Stimulated activated CD8-positive, alpha-beta memory T cell treated with anti-CD3 and anti-CD28 coated beads, Interleukin-15, amount 100 ng/mL, for 48 hours (primary cell): ENCODE measurements at places on chromosomes 5 and 9.
A peak's percentile ranks its signal among the peaks of the same experiment; 100 is the strongest.

DNA sequence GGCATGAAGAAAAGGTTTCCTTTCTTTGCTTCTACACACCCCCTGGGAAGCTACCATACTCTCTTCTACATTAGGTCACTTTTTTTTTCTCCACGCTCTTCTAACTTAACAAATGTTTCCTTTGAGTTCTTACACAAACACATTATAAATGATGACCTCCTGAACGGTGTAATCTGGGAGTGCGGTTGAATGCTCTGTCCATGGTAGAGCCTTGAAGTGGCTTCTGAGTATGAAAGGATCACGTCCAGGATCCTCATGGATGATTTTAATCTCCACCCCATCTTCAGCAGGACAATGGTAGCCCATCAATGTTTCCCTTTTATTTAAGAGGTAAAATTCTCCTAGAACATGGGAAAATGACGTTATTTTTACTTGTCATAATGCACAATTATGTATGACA lies 587.3 kb downstream of the SEMA5A start:
- no peak for DNase-seq

- DNase-seq, result no peak
Measured at GRCh38 chr9:113269355-113269754, 6.0 kb downstream of the CDC26 start.

DNA sequence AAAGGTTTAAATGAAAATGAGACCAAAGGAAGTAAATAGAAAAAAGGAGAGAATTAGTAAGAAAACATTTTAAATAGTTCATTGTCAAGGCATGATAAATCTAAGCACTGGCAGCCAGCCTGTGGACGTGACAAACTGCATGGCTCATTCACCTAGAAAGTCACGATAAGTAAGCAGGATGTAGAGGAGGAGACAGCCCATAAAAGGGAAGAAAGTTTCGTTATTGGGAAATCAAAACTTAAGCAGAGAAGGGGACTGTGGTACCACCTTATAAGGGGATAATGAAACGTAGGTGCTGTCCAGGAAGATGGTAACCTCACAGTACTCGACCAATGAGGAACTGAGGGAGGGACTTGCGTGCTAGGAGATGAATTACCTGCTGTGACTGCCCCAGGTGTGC lies 494.5 kb upstream of the GRAMD2B start:
- DNase-seq, result no peak

- no peak for DNase-seq
Measured at GRCh38 chr5:165497707-165498106, 1992.3 kb downstream of the MAT2B start.

DNA sequence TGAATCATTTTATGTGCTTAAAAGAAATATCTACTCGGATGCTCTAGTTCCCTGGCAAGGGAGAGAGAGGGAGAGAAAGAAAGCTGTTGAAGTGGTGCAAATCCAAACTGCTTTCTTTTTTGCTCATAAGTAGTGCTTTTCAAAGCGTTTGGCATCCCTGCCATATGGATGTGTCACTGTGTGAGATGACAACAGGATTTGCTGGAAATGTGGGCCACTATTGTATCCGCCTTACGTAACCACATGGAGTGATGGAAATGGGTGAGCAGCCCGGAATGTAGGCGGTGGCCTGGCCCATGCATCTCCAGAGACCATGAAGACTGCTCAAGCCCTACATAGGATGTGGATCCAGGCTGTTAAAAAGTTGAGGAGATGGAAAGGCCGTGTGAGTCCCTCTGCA lies 30.8 kb downstream of the TJP2 start:
- DNase-seq, result no peak

- no peak for DNase-seq
Measured at GRCh38 chr5:107651325-107651724, 19.4 kb downstream of the EFNA5 start.

DNA sequence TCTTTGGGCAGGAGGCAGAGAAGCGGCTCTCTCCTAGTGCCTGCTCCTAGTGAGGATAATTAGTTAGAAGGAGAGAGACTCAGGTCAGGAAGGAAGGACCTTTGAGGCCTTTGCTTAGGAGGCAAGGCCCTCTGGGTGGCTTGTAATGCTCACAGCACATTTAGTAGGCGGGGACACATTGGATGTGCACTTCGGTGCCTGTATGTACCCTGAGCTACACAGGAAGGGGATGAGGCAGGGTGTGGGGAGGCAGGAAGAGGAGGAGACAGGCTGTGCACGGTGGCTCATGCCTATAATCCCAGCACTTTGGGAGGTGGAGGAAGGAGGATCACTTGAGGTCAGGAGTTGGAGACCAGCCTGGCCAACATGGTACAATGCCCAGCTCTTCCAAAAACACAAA lies 7.2 kb upstream of the LCN2 start:
- DNase-seq, result no peak

GRCh38 chr5:126917918-126918614 lies 112.3 kb downstream of the MARCHF3 start:
- DNase-seq, result no peak

DNA sequence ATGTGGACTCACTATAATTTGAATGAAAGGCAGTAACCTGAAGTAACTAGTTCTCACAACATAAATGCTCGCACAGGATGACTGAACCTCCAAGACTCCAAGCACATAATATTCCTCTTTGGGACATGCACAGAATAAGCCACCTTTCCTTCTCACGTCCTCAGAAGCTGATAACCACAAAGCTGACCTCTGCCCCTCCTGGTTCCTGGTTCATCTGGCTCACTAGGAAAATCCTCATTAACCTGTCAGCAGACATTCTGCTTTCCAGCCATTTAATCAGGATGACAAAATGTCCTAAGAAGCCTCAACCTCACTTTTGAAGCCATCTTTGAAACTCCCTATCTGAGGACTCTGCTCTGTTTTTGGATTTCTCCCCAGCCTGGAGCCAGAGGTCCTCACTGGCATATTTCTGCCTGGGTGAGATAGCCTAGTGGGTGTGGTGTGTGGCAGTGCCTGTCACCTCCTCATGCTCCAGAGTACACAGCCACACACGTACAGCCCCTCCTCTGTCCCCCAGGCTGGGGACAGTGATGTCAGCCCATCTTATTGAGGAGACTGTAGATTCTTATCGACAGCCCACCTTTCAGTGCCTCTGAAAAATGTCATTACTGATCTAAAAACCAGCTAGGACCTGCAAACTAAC lies 10.3 kb downstream of the ANKH start:
- DNase-seq, result no peak

DNA sequence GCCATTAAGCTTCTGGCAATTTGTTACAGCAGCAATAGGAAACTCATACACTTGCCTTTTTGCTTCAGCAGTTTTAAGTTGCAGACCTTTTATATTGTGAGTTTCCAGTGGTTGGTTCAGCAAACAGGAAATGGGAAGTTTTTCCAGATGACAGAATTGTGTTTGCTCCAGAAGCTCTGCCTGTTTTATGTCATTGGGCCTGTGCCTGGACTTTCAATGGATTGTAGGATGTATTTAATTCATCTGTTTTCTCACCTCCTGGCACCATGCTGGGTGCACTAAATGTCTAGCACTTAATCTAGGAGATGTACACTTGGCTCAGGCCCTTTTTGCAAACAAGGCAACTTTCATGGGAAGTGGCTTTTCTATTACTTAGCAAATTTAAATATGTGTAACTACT lies 100.4 kb upstream of the CLINT1 start:
- DNase-seq, result no peak

DNA sequence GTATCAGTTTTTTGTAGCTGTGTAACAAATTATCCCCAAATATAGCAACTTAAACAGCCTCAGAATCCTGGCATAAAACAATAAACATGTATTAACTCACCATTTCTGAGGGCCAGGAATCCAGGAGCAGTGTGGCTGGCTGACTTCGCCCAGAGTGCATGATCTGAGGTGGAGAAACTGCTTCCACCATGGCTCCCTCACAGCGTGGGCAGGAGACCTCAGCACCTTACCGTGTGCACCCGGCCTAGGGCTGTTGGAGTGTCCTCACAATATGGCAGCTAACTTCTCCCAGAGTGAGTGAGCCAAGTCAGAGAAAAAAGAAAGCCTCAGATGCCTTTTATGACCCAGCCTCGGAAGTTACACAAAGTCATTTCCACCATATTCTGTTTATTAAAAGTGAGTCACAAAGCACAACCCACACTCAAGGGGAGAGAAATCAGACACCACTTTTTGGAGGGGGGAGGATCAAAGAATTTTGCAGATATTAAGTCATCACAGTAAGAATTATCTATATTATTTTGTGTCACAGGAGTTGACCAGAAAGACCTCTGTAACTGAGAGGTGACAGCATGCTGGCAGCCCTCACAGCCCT lies 59.6 kb downstream of the TSTD2 start:
- DNase-seq, result no peak

DNA sequence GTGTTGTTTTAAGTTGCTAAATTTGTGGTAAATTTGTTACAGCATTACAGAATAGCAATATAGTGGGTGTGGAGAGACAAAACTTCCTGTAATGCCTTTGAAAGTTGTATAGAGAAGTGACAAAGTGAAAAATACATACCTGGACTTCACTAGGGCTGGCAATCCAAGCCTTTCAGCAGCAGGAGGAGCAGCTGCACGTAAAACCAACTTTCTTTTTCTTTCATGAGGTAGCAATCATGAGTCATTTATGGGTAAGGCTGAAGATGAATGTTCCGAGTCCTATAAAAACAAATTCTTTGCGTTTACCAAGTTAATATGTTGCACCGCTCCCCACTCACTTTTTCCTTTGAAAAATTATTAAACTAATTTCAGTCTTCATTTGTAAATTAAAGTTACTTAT lies 1138.2 kb downstream of the TAF11L14 start:
- DNase-seq, result no peak

DNA sequence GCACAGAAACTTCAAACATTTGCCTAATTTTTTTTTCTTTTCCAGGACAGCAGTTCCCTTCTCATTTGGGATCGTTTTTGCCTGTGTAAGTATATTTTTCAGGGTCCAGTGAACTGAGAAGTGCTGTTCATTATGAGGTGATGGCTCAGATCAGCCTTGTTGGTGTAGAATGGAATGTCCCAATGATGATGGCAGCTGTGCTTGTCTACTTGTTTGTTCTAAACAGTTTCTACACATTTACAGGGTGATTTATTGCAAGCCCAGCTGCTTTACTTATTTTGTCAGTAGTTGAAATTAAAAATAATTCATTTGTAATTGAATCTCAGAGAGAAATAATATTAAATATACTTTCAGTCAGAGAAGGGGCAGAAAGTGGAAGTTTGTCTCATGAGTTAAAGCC lies 337.6 kb upstream of the SEMA6A start:
- DNase-seq, result no peak

- no peak for DNase-seq
Measured at GRCh38 chr5:14946815-14947620, 75.4 kb upstream of the ANKH start.

GRCh38 chr9:129316281-129317030 lies 138.4 kb upstream of the IER5L start:
- DNase-seq, result no peak

GRCh38 chr9:35277171-35277520 lies 115.3 kb downstream of the UNC13B start:
- no peak for DNase-seq

GRCh38 chr5:115767424-115767823 lies 49.0 kb downstream of the CDO1 start:
- no peak for DNase-seq

GRCh38 chr5:74393943-74394342 lies 246.6 kb downstream of the ENC1 start:
- DNase-seq, result no peak

DNA sequence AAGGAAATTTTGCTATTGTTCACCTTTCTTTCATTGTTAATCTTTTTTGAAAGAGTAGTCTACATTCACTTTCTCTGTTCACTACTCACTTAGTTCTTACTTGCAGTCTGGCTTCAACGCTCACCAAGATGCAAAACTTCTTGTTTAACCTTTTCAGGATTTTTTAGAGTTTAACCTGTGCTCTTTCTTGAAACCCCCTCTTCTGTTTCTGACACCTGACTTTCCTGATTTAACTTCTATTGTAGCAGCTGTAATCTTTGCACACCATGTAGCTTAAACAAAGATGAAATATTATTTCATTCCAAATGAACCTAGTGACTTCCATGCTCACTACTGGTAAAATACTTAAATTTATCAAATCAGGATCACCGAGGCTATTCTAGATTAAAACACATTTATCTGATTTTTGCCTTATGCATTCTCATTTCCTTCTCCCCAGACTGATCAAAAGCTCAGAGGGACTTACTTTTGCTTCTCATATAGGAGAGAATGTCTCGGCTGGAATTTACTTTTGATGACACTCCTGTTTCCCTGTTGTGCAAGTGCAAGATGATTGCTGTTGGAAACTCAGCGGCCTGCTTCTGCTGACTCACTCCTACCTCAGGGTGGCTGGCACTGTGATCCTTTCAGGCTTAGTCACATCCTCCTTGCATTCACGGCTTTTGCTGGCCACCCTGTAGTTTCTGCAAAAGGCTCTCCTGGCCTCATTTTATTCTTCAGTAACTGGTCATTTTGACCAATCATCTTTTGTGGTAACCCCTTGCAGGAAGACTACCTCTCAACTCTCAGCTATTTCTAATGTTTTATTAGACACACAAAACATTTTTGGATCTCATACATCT lies 109.3 kb upstream of the IFNE start:
- DNase-seq, result peak; percentile 47

GRCh38 chr9:69549310-69550202 lies 122.6 kb downstream of the APBA1 start:
- DNase-seq, result peak; percentile 8

GRCh38 chr5:1346627-1347440 lies 1.9 kb upstream of the CLPTM1L start:
- no peak for DNase-seq

DNA sequence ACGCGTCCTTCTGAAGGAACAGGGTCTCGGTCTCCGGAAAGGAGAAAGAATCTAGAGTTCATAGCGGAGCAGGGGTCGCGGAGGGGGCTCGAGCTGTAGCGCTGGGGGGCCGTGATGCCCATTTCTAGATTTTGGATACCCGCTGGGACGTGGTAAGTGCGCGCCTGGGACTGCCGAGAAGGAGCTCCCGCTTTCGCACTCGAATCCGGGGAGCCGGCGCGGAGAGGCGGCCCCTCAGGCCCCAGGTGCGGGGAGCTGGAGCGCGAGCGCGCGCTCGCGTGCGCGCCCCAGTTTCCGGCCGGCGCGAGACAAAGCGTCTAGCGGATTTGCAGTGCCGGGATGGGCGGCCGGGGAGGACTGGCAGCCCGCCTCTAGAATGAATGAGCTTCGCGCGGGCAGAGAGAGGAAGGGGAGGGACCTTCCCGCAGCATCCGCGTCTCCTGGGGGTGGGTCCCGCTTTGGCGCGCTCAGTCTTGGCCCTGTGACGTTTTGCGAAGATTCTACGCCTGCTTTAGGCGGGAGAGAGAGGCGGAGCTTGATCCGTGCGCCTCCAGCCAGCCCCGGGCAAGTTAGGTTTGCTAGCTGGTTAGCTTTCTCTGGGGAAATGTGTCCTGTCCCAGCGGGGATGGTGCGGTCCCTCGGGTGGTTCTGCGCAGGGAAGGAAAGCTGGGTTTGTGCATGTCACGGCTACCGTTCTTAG lies 1.2 kb downstream of the LMNB1 start:
- DNase-seq, result peak; percentile 94

- no peak for DNase-seq
Measured at GRCh38 chr9:70060883-70061507, 17.3 kb downstream of the MAMDC2 start.

- DNase-seq, result no peak
Measured at GRCh38 chr5:3340471-3340870, 255.2 kb upstream of the IRX1 start.

GRCh38 chr5:142892021-142892420 lies 121.8 kb downstream of the ARHGAP26 start:
- DNase-seq, result no peak
